Esophagus squamous epithelium (tissue), 5 donors: ENCODE measurements at places on chromosomes 12 and 14. TPM values are rescaled to one million over a fixed set of nuclear protein-coding genes. Genes with fewer than 3 reads are reported as not detected.

CLEC6A gene
- not detected for total RNA-seq

ITPK1 gene
- 26.8 TPM for total RNA-seq

HOXC10 gene
- 0.31 TPM for total RNA-seq

SENP1 gene
- 19.1 TPM for total RNA-seq

GNG2 gene
- 2.1 TPM for total RNA-seq
